ENCODE measurements at places on chromosomes 5 and 9.

- DNase-seq, result no peak
Observed at GRCh38 chr5:15715967-15716366, 216.0 kb downstream of the FBXL7 start.

GRCh38 chr9:17624571-17624970 is 45.7 kb downstream of the SH3GL2 start:
- DNase-seq, result no peak

GRCh38 chr5:157100140-157100679 is 8.6 kb downstream of the HAVCR2 start:
- DNase-seq, result peak; percentile 63

DNA sequence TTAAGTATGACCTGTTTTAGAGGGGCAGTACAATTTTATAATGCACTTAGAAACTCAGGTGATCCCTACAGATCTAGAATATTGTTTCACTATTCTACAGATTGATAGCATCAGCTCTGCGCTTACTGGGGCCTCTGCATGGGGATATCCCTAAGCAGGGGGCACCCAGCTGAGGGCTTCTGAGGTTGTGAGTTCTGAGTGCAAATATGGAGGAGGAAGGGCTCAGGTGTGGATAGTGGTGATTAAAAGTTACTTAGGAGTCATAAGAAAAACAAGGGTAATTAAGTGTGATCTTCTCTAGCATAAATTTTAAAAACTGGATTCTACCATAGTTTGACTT is 274.4 kb downstream of the EFNA5 start:
- no peak for DNase-seq

- peak; percentile 68 for DNase-seq
Observed at GRCh38 chr5:74342948-74343682, 297.4 kb downstream of the ENC1 start.

DNA sequence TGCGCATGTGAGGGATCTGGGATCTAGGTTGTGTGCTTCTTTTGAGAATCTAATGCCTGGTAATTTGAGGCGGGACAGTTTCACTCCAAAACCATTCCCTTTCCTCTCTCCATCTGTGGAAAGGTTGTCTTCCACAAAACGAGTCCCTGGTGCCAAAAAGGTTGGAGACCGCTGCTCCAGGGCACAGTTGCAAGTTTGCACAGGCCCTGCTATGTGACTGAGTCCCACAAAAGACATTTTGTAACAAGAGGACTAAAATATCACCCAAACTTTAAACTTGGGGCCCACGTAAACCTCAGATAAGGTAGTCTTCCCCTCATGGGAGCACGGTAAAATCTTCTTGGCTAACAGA is 5.8 kb upstream of the ZNF367 start:
- DNase-seq, result no peak

GRCh38 chr9:84796404-84796803 is 126.9 kb downstream of the NTRK2 start:
- no peak for DNase-seq

DNA sequence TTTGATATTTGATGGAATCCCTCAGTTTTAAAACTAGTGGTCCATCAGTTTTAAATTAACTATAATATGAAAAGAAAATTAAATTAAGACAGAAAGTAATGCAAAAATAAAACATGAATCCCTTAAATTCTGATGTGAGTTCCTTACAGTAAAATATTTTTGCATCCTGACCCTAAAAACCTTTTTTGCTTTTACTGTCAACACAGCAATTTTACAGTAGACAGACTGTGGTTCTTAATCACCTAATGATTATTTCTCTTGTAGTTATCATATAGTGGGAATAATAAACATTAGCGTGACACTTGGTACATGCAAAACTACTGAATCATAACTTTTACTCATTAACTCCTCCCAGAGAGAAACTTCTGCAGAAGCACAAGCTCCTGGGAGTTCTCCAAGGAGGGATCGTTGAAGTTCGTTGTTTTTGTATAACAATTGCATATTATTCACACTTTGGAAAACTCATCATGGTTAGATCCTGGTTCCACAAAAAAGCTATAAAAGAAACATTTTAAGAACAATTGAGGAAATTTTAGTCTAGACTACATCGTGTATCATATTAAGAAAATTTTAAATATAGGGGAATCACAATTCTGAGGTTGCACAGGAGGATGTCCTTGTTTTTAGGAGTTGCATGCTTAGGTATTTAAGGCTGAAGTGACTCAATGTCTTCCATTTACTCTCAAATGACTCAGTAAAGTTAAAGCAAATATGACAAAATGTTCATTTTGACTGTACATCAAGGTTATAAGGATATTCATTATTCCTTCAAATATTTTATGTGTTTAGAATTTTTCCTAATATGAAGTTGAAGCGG is 88.2 kb upstream of the NIPAL4 start:
- DNase-seq, result no peak

DNA sequence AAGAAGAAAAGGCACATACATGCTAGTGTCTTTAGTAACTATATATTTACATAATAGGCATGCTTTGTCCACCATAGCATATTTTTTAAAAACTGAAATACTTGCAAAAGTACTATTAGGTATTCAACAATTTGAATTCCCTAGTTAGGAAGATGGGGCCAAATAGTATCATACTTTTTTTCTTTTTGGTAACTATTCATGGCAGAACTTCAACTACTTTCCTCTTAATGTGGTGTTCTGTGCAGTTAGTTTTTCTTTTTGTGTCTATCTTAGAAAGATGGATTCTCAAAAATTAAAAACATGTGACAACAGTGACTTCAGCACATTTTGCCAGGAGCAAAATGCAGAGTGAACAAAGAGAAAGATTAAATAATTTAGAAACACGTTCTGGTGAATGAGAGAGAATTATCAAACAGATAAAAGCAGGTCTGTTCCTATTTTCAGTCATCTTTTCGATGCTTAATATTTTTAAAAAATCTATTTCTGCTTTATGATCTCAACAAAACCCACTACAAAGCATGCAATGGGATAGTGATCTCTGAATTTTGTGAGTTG is 341.1 kb downstream of the ARL15 start:
- DNase-seq, result no peak

DNA sequence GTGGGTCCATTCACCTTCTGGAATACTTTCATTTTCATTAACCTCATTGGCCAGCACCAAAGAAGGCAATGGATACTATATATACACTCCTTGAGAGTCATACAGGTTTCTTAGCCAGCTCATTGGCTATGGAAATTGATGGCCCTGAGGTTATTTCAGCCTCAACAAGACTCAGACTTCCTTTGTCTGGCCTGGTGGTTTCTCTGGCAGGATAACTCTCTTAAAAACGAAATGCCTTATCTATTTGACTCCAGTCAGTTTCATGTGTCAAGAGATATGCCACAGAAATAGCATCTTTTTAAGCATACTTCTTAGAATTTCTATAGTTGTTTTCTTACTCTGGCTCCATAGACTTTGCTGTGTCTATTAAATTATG is 28.9 kb downstream of the CDH9 start:
- DNase-seq, result no peak

DNA sequence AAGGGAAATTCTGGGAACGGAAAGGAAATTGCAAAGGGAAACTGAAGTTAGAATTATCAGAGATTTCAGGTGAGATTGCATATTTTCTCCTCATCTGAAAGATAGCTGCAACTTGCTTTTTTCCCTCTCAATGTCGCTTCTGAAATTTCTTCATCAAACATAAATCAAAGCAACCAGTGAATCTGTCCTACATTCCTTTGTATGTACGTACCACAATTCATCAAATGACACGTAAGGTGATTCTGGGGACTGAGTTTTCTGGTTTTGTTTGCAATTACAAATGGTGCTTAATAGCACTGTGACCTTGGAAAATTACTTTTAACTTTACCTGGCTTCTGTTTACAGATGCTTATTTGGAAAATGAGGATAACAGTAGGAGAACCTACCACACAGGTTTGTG is 21.9 kb upstream of the CNOT6 start:
- DNase-seq, result no peak

- no peak for DNase-seq
Observed at GRCh38 chr9:81535542-81536241, 153.7 kb downstream of the TLE1 start.

DNA sequence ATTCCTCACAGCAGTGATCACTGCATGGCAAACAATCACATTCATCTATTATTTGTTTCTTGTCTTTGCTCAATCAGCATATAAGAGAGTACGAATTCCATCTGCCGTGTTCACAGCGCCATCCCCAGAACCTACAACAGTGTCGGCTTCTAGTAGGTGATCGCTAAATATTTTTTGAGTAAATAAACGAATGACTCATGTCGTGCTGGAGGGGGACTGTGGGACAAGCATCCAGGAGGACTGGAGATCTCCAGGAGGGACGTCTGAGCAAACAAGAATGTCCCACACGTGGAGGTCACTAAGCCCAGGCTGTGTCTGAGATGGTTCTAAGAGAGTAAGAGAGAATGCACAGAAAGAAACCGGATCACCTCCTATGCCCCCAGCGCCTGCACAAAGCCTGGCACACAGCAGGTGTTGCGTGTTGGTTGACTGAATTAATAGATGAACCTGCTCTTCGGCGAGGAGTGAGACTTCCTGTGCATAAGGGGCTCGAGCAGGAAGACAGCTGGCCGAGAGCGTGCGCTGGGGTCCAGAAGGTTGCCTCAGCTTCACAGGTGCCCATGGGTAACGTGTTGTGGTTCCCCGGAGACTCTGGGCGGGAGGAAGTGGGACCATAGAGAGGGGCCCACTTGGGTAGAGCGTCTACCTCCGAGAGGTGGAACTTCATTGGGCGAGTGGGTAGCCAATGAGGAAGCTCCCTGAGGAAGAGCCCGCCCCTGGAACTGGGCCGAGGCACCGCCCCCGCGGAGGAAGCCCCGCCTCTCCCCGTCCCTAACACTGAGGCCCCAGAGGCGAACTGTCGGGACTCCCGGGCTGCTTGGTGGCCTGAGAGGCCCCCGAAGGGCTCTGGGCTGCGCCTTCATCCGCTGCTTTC is 193.0 kb downstream of the MELK start:
- DNase-seq, result peak; percentile 92

DNA sequence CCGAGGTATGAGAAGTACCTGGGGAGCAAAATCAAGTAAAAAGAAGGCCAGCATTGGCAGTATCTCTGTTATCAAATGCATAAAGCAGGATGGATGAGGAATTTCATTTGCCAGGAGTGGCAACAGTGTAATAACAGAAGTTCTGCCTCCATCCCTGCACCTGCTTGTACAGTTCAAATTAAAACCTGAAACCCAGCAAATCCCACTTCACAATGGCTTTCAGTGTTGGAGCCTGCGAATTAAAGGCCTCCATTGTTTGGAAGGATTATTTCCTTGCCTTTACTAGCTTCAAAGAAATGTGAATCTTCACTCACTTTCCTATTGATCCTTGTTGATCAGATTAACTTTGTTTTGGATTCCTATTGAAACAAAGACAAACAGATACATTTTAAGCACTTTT is 31.5 kb upstream of the IRX1 start:
- DNase-seq, result no peak

DNA sequence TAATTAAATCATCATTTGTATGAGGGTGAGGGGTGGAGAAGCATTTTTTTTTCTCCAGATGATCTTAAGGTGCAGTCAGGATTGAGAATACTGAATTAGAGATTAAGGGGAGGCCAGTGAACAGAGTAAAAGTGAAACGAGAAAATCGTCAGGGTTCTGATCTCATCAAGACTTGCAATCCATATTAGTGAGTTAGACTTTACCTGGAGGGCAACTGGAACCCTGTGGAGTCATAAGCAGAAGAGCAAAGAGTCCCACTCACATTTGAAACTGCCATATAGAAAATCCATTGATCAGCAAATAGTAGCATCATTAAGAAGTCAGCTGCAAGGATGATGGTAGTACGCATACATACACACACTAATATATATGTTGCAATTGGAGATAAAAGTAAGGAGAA is 466.2 kb upstream of the PAPPA start:
- no peak for DNase-seq

GRCh38 chr9:20553558-20554149 is 68.6 kb downstream of the MLLT3 start:
- no peak for DNase-seq

DNA sequence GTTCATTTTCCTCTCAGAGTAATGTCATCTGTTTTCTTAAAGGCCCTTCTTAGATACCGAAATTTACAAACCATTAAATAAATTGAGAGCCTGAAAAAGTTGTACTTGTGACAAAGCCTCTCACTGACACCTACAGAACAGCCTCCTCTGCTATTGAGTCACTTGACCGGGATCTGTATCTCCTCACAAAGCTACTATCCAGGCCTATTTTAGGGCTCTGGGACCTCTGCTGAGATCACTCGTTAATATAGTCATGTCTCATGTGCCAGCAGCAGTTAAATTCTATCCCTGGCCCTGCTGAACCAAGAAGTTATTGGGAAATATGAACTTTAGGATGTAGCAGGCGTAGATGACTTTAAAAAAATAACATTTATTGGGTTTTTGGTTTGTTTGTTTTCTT is 31.1 kb downstream of the FBXO38 start:
- DNase-seq, result no peak

DNA sequence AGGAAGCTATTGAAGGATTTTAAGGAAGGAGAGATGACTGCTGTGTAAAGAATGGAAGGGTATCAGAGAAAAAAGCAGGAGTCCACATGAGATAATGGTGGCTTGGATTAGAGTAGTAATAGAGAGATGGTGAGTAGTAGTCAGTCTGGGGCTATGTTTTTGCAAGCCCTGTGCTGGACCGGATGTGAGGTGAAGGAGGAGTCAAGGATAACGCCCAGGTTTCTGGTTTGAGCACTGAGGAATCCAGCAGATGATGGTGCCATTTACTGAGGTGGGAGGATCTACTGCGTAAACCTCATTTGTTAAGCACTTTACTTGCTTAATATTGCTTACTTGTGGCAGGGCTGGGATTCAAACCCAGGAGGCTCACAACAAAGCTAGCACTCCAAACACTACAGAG is 1.1 kb downstream of the TIGD6 start:
- DNase-seq, result peak; percentile 27

DNA sequence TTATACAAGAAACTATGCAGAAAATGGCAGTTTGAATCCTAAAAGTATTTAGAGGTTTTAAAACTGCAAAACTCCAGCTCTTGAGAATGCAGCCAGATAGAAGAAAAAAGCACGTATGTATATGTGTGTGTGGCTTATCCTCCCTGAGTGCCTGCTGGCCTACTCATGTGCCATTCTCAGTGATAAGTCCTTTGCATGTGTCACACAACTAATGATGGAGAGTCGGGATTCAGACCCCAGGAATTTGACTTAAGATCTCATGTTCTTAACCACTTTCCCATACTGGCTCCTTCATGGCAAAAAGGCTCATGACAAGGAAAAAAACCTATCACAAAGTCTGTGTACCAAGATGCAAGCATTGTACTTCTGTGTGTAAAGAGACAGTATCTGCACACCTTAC is 26.6 kb downstream of the SMARCA2 start:
- no peak for DNase-seq

GRCh38 chr5:142881076-142881783 is 111.1 kb downstream of the ARHGAP26 start:
- peak; percentile 44 for DNase-seq

GRCh38 chr5:128252756-128253155 is 169.2 kb downstream of the SLC12A2 start:
- no peak for DNase-seq

Data from RPMI8226 (cell line).